A549 treated with GW870086 at 1 μM for 4 hours (cell line): ENCODE measurements at places on chromosomes 16 and 17. TPM values are rescaled to one million over a fixed set of nuclear protein-coding genes. Genes with fewer than 3 reads are reported as not detected.

Gene PPP1R27
- total RNA-seq = 0.19 to 0.47 TPM (median 0.24 TPM) in 4 of 5 replicates, not detected in the other

Gene KCNJ18
- total RNA-seq = not detected in 5 replicates

Gene EFCAB5
- 0.14 to 0.38 TPM (median 0.29 TPM) in 4 of 5 replicates, not detected in the other for total RNA-seq

Gene CPNE7
- total RNA-seq = 58.4 to 79.5 TPM (median 75.2 TPM) in 5 replicates

Gene KIF18B
- 28.5 to 39.8 TPM (median 35.4 TPM) in 5 replicates for total RNA-seq
